Muscle of back (tissue), 13 donors: ENCODE measurements at places on chromosomes 5 and 9. TPM values are rescaled to one million over a fixed set of nuclear protein-coding genes. Genes with fewer than 3 reads are reported as not detected.

Gene SELENOP
- 132 TPM for polyA plus RNA-seq

DNA sequence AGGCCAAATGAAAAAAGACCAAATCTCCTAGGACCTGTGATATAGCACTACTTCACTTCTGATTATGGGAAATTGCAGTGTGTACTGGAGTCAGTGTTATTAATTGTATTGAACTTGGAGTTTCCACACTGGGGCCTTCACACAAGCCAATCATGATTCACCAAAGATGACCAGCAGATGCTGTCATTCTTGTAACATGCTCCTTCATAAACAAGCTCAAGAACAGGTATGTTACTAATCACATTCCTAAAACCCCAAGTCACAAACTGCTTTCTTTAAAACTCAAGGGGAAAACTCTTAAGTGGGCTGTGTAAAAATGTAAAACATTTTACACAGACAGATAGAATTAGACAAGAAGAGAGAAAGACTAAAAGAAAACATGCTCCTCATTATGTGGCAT, 5.6 kb downstream of the KLHL3 start:
- no peak for DNase-seq

DNA sequence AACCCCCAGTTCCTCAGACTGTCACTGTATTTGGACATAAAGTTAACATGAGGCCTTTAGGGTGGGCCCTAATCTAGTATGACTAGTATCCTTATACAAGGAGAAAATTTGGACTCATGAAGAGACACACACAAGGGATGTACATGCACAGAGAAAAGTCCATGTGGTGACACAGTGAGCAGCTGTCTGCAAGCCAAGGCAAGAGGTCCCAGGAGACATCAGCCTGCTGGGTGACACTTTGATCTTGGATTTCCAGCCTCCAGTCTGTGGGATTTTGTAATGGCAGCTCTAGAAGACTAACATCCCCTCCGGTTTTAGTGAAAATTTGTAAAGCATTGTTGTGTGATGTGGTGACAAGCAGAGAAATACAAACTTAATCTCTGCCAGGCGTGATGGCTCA, 66.1 kb downstream of the RAI14 start:
- DNase-seq, result no peak

Gene KLF9
- polyA plus RNA-seq, result 4.1 TPM

- no peak for DNase-seq
Measured at GRCh38 chr5:434443-435146, 8.4 kb upstream of the EXOC3 start.

Gene ENHO
- polyA plus RNA-seq, result 3.8 TPM

DNA sequence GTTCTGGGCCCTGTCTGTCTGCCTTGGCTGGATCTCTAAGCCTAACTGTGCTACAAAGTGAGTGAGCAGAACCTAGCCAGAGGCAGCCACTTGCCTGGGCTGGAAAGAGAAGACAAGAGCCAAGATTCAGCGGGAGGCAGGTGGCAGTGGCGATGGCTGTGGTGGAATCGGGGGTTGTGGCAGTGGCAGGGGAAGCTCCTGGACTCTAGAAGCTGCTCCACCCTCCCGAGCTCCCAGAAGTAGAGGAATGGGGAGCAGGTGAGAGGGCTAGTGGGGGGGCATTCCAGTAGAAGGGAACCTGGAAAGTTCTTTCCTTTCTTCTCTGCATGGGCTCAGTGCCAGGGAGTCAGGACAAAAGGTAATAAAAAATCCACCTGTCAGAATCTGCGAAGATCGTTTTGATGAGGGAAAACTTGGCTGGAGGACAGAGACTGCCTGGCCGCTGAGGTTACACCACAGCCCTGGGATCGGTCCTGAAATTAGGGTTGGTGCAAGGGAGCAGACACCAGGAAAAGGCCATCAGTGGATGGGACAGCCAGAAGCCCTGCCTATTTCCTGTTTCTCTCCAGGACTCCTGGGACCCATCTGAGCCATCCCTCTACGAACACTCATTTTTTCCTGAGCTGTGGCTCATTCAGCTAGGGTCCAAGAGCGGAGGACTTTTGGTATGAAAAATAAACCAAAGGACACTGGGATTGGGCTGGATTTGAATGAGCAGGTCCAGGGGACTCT, 1.6 kb downstream of the CRAT start:
- no peak for DNase-seq

Gene IFNA2
- polyA plus RNA-seq, result not detected

GRCh38 chr5:131571669-131572168, 63.3 kb downstream of the RAPGEF6 start:
- DNase-seq, result no peak

DNA sequence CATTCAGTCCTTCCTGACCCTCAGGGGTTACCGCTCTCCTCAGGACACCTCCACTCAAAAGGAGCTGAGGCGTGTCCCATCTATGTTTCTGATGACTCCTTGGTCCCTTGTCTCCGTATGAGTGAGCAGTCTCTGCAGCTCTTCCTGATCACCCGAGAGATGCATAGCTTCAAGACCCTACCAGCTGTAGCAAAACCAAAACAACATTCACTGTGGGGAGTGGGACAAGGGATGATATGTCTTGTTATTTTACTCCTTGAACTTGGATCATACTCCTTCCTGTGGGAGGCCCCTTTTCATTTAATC, 14.4 kb downstream of the GLDC start:
- no peak for DNase-seq

DNA sequence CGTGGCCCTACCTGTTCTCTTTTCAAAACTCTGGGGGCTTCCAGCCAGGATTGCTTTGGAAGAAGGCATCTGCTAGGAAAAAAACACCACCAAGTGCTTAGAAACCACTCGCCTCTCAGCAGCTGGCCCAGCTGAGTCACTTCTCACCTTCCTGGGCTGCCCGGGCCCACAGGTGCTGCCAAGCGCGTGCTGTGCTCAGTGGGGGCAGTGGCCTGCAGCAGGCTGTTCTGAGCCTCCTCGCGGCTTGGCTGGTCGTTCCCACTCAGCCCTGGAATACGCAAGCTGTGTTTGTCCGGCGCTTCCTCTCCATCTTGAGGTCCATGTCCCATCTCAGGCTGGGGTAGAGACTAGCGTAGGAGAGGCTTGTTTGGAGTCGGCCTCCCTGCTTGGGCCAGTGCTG, 102.5 kb upstream of the FCN2 start:
- no peak for DNase-seq

DNA sequence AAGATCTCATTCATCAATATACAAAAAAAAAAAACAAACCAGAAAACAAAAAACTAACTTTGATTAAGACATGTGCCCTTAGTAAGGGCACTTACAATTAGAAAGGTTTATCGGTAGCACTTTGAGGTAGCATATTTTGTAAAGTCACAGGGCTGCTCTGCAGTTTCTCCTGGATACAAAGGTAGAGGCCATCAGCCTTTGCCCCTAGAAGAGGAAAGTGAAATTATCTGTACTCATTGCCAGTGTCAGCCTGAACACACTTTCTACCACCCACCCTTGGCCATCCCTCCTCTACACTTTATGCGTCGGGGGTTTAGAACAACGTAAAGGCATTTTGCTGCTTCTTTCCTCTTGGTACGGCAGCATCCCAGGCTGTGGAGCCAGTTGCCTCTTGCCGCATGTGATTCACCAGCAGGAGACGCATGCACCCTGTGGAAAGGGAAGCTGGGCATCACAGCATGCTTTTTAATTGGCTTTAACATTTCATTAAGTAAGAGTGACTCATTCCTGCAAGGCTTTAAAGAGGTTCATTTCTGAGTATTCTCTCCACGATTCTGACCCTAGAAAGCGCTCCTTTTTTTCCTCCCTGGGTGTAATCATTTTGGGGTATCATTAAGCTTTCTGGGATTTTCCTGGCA, 84.6 kb downstream of the CEMIP2 start:
- no peak for DNase-seq

DNA sequence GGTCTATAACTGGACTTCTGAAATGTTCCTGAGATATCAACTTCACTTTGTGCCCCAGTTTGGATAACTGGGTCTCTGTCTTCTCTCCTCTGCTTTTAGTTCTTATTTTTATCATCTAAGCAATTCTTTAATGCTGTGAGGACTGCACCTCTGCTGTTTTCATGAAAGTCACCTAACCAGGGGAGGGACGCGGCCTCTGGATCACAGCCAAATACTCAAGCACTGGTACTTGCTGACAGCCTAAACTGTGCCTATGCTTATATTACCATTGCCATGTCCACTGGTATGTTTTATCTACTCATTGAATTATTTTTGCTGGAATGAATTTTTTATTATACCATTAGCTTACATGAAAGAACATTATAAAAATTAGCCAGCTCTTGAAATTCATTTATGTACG, 674.0 kb downstream of the DMRTA1 start:
- no peak for DNase-seq

Gene GRM6
- 1.0 TPM for polyA plus RNA-seq
